ENCODE measurements at places on chromosomes 3 and 15. TPM values are rescaled to one million over a fixed set of nuclear protein-coding genes. Genes with fewer than 3 reads are reported as not detected.

Gene BNC1
- 0.27 TPM for total RNA-seq

Gene CYP11A1
- 0.33 TPM for total RNA-seq

Gene SCG3
- total RNA-seq, result not detected

Gene USP3
- total RNA-seq, result 45.8 TPM

Gene GASK1A
- total RNA-seq, result 0.63 TPM

Gene XXYLT1
- total RNA-seq, result 13.0 TPM

Gene TNNC1
- total RNA-seq, result 2.0 TPM

Gene KNG1
- total RNA-seq, result not detected

Gene AGBL1
- total RNA-seq, result not detected

Gene INKA1
- 4.4 TPM for total RNA-seq

Gene IQCF5
- not detected for total RNA-seq

Gene SMAD6
- total RNA-seq, result 27.2 TPM

Gene ANKRD34C
- total RNA-seq, result not detected

Gene KCNAB1
- total RNA-seq, result 9.2 TPM

Gene PIK3CB
- 4.4 TPM for total RNA-seq

Gene GPR176
- 49.7 TPM for total RNA-seq

Gene CCR4
- total RNA-seq, result not detected

Gene AMIGO3
- 0.27 TPM for total RNA-seq

Gene ASB14
- total RNA-seq, result not detected

Gene ADGRG7
- total RNA-seq, result not detected

Gene SNRK
- total RNA-seq, result 24.9 TPM

Gene SETD5
- total RNA-seq, result 80.2 TPM

Gene CHL1
- total RNA-seq, result 0.63 TPM

Gene MYL3
- total RNA-seq, result not detected

Gene WDR72
- not detected for total RNA-seq

Gene CCRL2
- total RNA-seq, result not detected

Gene SRGAP3
- total RNA-seq, result 4.6 TPM

Gene FOXP1
- total RNA-seq, result 43.3 TPM

Gene PLSCR5
- total RNA-seq, result not detected

Gene LIPH
- total RNA-seq, result 0.36 TPM

Gene CLRN1
- total RNA-seq, result not detected

Gene A4GNT
- not detected for total RNA-seq

Data from fibroblast of the aortic adventitia (primary cell).